Dermis blood vessel endothelial cell (primary cell): ENCODE measurements at places on chromosomes 5 and 9. TPM values are rescaled to one million over a fixed set of nuclear protein-coding genes. Genes with fewer than 3 reads are reported as not detected.

- DNase-seq, result peak; percentile 50
These were observed 2.0 kb downstream of the SNCAIP start for GRCh38 chr5:122314036-122314435.

- peak; percentile 75 for DNase-seq
These were observed 62.5 kb downstream of the NFIB start for GRCh38 chr9:14251154-14252071.

- no peak for DNase-seq
These were observed 155.8 kb downstream of the PBX3 start for GRCh38 chr9:125902831-125903512.

DNA sequence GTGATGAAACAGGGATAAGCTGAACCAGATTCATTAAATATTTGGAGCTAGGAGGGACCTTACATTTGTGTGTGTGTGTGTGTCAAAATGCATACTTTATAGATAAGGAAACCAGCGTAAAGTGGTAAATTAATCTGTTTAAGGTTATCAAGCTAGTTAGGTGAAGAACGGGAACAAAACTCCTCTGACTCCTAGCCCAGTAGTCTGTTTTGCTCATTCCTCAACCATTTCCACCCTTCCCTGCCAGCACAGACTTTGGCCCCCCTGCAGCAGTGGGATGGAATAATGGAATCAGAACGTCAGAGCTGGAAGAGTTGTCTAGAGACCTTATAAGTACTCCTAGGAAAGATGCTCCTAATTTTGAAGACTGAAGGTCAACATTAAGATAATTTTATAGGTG is 6.5 kb downstream of the AGXT2 start:
- DNase-seq, result no peak

DNA sequence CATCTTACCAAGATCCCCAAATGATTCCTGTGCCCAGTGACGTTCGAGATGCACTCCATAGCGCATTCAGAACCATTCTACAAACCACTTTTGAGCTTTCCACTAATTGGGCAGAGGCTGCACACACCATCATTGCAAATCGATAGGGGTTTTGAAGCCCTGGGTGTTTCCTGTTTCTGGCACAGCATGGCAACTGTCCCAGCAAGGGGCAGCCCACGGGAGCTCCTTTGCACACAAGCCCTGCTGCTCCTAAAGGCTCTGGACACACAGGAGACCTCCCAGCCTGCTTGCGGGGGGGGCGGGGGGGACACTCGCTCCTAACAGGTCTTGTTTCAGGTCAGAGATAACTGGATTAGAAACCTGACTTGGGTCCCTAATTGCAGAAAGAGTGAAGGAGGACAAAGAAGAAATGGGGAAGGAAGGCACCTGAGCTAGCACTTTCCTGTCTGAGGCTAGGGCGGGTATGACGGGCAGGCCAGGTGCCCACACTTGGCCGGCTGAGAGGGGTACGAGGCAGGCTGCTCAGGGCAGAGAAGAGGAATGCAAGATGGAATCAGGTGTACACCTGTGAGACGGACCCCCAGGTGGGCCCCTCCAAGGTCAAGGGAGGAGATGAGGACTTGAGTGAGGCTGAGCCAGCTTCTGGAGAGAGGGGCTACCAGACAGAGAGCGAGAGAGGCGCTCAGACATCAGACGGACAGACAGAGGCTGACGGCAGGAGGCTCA is 820 bp downstream of the FBP1 start:
- DNase-seq, result no peak

DNA sequence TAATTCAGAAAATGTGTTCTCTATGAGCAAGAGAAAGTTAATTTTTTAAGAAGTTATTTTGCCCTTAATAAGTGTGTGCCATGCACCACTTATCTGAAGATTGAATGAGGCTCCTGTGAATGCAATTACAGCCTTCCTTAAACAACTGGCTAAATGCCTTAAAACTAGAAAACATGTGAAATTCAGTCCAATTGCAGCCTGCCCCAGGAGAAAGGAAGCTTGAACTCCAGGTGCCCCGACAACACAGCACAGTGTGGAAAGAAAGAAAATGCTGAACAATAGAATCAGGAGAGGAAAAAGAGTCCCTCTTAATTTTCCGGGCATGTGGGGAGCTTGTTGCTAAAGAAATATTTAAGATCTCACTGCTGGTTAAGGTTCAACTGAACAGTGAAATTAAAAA is 8.8 kb downstream of the LHFPL2 start:
- peak; percentile 79 for DNase-seq

GRCh38 chr9:35553670-35554543 is 51.2 kb upstream of the TESK1 start:
- peak; percentile 87 for DNase-seq

The GPX3 gene
- 16.8 and 22.8 TPM in 2 replicates for total RNA-seq

DNA sequence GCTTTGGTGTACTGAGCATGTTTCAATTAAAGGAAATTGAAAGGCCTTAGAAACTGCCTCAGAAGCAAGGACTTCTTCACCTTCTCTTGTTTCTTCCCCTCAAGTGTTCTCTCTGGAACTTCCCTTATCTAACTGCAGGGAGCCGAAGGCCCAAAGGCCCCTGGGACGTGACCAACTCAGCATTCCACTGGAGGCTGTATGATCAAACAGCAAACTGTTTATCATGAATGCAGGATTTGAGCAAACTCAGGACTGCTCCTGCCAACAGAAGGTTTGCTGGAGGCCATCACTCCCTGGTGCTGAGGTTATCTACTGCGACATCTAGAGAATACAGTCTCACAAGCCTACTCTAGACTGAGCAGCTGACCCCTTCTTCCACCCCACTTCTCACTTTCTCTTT is 4.8 kb upstream of the CDH10 start:
- no peak for DNase-seq

GRCh38 chr5:88666761-88667495 is 216.1 kb downstream of the MEF2C start:
- peak; percentile 24 for DNase-seq

GRCh38 chr5:150303660-150304386 is 1.1 kb upstream of the ARSI start:
- DNase-seq, result no peak

GRCh38 chr9:94534901-94535300 is 20.0 kb upstream of the PCAT7 start:
- no peak for DNase-seq

- DNase-seq, result no peak
These were observed 17.5 kb upstream of the CCL28 start for GRCh38 chr5:43429706-43430105.

GRCh38 chr5:15463231-15463980 is 36.6 kb upstream of the FBXL7 start:
- DNase-seq, result peak; percentile 70

- no peak for DNase-seq
These were observed 52.0 kb downstream of the PJA2 start for GRCh38 chr5:109357807-109358206.

The VCP gene
- 409 and 588 TPM in 2 replicates for total RNA-seq

- no peak for DNase-seq
These were observed 36.6 kb upstream of the ARSB start for GRCh38 chr5:79021753-79022152.

DNA sequence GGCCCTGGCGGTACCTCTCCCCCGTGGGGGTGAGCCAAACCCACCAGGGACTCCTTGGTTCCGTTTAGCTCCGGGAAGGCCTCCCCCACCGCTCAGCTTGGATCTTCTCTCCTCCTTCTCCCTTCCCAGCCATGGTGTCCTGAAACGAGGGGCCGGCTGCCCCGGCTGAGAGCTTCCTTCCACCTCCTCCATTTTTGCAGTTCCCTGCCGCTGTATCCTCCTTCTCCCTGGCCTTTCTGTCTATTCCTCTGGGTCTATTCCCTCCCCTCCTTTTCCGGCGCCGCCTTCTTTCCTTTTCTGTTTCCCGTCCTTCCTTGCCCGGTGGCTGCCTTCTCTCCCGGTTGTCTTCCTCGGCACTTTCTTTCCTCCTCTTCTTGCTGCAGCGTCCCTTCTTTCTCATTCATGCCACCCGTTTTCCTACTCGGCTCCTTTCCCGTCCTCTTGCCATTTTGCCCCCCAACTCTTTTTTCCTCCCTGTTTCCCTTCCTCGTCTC is 110.4 kb downstream of the LIFR start:
- no peak for DNase-seq

GRCh38 chr5:172830275-172830799 is 3.7 kb upstream of the ERGIC1 start:
- DNase-seq, result no peak

The RMRP gene
- 9,128 and 10,291 TPM in 2 replicates for total RNA-seq

The FBP1 gene
- total RNA-seq, result 1.3 and 2.2 TPM in 2 replicates

The PKD2L2 gene
- total RNA-seq, result 0.17 TPM in 1 of 2 replicates, not detected in the other

The OSMR gene
- 24.2 and 30.0 TPM in 2 replicates for total RNA-seq

DNA sequence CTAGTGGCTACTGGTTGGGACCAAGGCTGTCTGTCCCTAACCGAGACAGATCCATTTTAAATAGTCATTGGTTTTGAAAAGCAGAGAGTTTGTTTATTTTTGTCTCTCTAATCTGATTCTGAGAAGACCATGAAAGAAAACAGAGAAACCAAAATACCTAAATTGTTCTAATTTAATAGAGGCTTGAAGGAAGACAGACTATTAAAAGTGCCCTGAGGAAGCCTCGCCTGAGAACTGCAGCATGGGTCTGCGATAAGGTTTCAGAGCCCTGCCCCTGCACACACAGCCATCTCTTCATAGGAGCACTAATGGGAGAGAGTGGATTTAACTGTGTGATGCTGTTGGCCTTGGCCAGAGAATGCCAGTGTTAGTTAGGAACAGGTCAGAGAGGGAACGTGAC is 175.5 kb upstream of the SV2C start:
- no peak for DNase-seq

GRCh38 chr5:113202746-113203716 is 226.4 kb downstream of the DCP2 start:
- DNase-seq, result no peak
